ENCODE measurements at places on chromosomes 12 and 14. TPM values are rescaled to one million over a fixed set of nuclear protein-coding genes. Genes with fewer than 3 reads are reported as not detected.
A peak's percentile ranks its signal among the peaks of the same experiment; 100 is the strongest.

Gene DUSP6
- 40.2 TPM for total RNA-seq

Gene NR2C1
- total RNA-seq: 71.6 TPM

DNA sequence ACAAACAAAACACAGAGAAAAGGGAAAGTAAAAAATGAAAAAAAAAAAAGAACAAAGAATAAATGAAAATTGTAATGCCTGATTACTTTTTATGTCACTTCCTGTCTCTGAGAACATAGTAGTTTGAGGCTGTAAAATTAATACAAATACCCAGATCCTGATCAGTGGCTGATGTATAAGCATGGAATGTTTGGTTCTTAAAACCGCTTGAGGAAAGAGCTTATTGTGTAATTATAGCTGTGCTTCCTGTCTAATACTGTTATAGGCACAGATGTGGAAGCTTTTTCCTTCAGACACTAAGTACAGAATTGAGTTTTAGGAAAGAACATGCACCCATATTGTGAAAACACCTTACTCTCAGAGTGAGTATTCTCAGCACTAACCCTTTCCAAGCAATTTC lies 86.9 kb downstream of the AVPR1A start:
- H3K4me3 ChIP-seq: no peak overlapping the region
- H3K27me3 ChIP-seq: no peaks in the 10 kb centered on the region
- H3K27ac ChIP-seq: no peak overlapping the region
- H3K36me3 ChIP-seq: no peaks in the 10 kb centered on the region
- H3K4me1 ChIP-seq: no peaks in the 10 kb centered on the region

GRCh38 chr14:75158843-75159614 lies 17.4 kb downstream of the TMED10 start:
- no peak overlapping the region for H3K4me3 ChIP-seq
- H3K36me3 ChIP-seq: no peaks in the 10 kb centered on the region
- H3K27me3 ChIP-seq: no peaks in the 10 kb centered on the region

GRCh38 chr12:54590978-54591591 lies 2.6 kb upstream of the PPP1R1A start:
- peaks cover 12% of the 10 kb centered on the region for H3K4me1 ChIP-seq
- H3K4me3 ChIP-seq: no peak overlapping the region
- no peaks in the 10 kb centered on the region for H3K36me3 ChIP-seq

DNA sequence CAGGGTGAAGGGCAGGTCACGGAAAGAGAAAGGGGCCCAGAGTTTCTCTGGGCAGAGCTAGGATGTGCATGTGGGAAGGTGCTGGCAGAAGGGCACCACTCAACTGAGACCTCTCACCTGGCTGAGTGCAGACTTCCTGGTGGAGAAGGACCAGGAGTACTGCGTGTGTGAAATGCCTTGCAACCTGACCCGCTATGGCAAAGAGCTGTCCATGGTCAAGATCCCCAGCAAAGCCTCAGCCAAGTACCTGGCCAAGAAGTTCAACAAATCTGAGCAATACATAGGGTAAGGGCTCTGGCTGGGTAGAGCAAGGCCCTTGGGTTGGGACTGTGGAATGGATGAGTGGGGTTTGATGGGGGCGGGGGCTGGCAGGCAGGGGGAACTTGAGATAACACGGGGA lies 5.4 kb upstream of the SMARCD1 start:
- no peaks in the 10 kb centered on the region for H3K27me3 ChIP-seq
- no peak overlapping the region for H3K4me3 ChIP-seq
- no peak for DNase-seq
- H3K27ac ChIP-seq: no peak overlapping the region
- no peaks in the 10 kb centered on the region for H3K4me1 ChIP-seq
- no peaks in the 10 kb centered on the region for H3K36me3 ChIP-seq

GRCh38 chr14:104972301-104973134 lies 5.7 kb downstream of the AHNAK2 start:
- DNase-seq: peak; percentile 83
- peaks cover 95% of the 10 kb centered on the region for H3K4me1 ChIP-seq
- peak overlapping the region; percentile 78 for H3K27ac ChIP-seq
- H3K27me3 ChIP-seq: no peaks in the 10 kb centered on the region

DNA sequence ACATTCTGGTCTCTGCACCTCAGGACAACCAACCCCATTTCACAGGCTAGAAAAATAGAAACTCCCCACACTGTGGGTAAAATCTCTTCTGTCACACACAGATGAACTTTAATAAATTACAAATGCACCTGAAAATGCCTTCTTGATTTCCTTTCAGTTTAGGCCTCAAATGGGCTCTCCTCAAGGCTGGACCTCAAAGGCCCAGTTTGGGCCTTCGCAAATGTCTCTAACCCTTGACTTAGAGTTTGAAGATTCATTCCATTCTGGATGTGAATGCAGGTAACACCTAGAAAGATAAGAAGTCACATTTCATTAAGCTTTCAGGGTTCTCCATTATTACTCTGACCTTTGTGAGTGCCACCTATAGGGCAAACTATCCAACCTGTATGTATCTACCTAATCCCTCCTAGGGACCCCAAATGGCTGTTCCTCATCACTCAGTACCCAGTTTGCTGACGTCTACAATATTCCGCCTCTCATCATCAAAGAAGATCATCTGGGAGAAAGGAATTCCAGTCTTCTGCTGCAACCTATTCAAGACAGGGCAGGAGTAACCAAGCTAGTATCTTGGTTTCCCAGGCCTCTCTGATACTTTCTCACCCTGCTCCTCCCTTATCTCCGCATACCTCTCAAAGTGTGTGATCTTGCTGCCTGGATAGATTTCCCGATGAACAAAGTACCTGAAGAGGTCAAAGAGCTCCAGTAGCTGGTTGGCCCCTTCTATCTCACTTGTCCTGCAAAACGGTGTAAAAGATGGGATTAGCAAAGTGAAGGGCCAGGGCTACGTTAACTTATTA lies 776 bp upstream of the CHMP4A start:
- no peak for DNase-seq
- peak overlapping the region; percentile 56 for H3K4me3 ChIP-seq
- H3K4me1 ChIP-seq: no peaks in the 10 kb centered on the region
- peak overlapping the region; percentile 97 for H3K27ac ChIP-seq

GRCh38 chr12:48197549-48197970 lies 5.5 kb downstream of the OR10AD1 start:
- peaks cover 26% of the 10 kb centered on the region for H3K4me1 ChIP-seq
- no peaks in the 10 kb centered on the region for H3K36me3 ChIP-seq
- no peaks in the 10 kb centered on the region for H3K27me3 ChIP-seq
- peak; percentile 21 for DNase-seq
- H3K27ac ChIP-seq: peak overlapping the region; percentile 96

GRCh38 chr14:76260749-76261148 lies 109.0 kb downstream of the GPATCH2L start:
- H3K27me3 ChIP-seq: no peaks in the 10 kb centered on the region
- no peak overlapping the region for H3K27ac ChIP-seq
- no peaks in the 10 kb centered on the region for H3K4me1 ChIP-seq
- no peak overlapping the region for H3K4me3 ChIP-seq

DNA sequence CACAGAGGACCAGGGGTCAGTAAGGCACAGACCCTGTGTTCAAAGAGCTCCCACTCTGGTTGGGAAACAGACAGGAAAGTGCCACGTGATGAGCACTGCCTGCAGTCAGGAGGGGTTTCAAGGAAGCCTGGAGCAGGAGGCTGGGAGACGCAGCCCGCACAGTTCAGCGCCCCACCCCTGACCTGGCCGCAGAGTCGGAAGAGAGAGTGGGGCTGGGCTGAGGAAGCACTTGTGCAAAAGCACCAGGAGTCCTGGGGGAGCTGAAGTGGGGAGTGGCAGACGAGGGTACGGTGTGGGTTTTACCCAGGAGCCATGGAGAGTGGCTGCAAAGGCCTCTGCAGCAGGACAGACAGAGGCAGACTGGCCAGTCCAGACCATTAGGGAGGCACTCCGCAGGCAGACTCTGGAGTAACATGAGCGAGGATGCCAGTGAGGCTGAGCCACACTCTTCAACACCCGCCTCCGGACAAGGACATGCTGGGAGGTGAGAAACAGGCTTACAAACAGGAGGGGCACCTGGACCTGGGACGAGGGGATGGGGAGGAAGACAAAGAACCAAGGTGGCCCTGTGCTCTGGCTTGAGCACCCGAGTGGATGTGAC lies 85.7 kb upstream of the GPR68 start:
- no peaks in the 10 kb centered on the region for H3K27me3 ChIP-seq
- H3K4me3 ChIP-seq: no peak overlapping the region
- H3K4me1 ChIP-seq: peaks cover 17% of the 10 kb centered on the region
- H3K36me3 ChIP-seq: no peaks in the 10 kb centered on the region

DNA sequence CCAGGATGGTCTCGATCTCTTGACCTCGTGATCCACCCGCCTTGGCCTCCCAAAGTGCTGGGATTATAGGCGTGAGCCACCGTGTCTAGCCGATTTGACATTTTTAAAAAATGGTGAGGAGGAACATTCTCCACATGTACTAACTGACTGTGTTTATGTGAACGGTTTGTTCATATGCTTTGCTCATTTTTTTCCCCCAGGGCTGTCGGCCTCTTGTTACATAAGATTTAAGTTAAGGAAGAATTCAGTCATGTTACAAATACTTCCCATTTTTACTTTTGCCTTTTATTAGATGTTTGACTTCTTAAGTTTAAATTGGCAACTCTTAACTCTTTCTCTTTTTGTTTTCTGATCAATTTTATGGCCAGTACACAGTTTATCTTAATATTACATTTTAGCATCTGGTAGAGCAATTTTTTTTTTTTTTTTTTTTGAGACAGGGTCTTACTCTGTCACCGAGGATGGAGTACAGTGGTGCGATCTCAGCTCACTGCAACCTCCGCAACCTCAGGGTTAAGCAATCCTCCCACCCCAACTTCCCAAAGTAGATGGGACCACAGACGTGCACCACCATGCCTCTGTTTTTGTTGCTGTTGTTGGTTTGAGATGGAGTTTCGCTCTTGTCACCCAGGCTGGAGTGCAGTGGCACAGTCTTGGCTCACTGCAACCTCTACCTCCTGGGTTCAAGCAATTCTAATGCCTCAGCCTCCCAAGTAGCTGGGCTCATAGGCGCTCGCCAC lies 9.6 kb downstream of the GNS start:
- no peaks in the 10 kb centered on the region for H3K27me3 ChIP-seq
- no peak overlapping the region for H3K27ac ChIP-seq
- H3K4me3 ChIP-seq: no peak overlapping the region
- H3K4me1 ChIP-seq: peaks cover 4% of the 10 kb centered on the region
- peaks cover 8% of the 10 kb centered on the region for H3K36me3 ChIP-seq

DNA sequence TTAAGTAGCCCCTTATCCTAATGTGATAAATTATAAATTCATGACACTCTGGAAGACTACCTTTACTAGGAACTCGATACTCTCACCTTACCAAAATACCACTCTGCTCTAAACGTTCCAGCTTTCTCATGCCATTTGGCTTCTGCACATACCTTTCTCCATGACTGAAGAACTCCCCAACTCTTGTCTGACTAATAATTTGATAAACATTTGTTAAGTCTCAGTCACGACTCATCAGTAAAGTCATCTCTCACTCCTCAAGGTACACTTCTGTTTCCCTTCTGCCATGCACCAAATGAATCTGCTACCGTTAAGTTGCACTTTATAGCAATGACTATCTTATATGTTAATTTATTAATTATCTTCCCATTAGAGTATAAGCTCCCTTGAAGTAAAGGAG lies 498.3 kb upstream of the NOVA1 start:
- H3K27me3 ChIP-seq: no peaks in the 10 kb centered on the region
- H3K4me1 ChIP-seq: no peaks in the 10 kb centered on the region
- no peak overlapping the region for H3K27ac ChIP-seq
- no peak for DNase-seq

GRCh38 chr12:42683933-42684801 lies 94.6 kb upstream of the PRICKLE1 start:
- H3K4me1 ChIP-seq: no peaks in the 10 kb centered on the region
- no peak overlapping the region for H3K27ac ChIP-seq
- H3K4me3 ChIP-seq: no peak overlapping the region
- H3K36me3 ChIP-seq: no peaks in the 10 kb centered on the region
- DNase-seq: no peak

DNA sequence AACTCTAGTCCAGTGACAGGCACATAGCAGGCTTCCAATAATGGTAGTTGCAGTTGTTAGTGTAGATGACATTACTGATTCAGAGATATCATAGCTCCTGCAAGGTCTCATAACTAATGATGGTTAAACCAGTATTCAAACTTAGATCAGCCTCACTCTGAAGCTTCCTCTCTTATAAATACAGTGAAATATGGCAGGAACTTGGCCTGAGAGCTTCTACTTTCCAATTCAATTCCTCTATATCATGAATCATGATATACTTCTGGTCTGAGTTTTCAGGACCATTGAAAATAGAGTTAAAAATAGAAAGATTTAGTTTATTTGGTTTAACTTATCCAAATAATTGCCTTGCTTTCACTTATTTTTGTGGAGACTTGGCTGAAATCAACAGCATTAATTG lies 167.5 kb upstream of the NOVA1 start:
- H3K4me3 ChIP-seq: no peak overlapping the region
- no peak overlapping the region for H3K27ac ChIP-seq
- no peaks in the 10 kb centered on the region for H3K27me3 ChIP-seq
- no peak for DNase-seq

DNA sequence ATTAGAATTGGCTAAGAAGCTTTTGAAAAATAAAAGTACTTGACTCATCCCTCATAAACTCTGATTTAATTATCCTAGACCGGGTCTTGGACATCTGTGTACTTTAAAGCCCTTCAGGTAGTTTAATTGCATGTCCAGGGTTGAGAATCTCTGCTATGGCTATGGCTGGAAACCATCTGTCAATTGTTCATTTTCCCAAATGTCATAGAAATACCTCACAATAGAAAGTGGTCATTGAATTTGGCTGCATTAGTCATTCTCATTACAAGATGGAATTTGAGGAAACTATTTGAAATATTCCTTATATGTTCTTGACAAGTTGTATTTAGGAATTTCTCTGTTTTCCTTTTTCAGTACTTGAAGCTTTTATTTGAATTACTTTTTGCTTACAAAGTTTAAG lies 111.3 kb downstream of the TSHR start:
- peak overlapping the region; percentile 84 for H3K27ac ChIP-seq
- DNase-seq: no peak
- peaks cover 14% of the 10 kb centered on the region for H3K36me3 ChIP-seq
- H3K4me3 ChIP-seq: no peak overlapping the region

GRCh38 chr14:69917287-69917686 lies 38.1 kb downstream of the SMOC1 start:
- no peaks in the 10 kb centered on the region for H3K36me3 ChIP-seq
- no peak overlapping the region for H3K4me3 ChIP-seq
- no peak for DNase-seq
- no peaks in the 10 kb centered on the region for H3K27me3 ChIP-seq

DNA sequence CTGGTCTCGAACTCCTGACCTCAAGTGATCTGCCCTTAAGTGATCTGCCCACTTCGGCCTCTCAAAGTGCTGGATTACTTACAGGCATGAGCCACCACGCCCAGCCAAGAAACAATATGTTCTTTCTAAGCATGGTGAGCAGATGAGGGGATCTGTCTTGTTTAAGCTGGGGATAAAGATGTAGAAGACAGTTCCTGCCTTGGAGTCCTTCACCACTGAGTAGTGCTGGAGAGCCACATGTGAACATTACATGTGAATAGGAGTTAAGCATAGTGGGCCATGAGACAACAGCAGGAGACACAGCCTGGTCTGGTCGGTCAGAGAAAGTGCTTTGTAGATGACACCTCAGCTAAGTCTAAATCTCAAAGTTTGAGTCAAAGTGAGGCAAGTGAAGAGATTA lies 26.0 kb downstream of the TMBIM6 start:
- no peak overlapping the region for H3K27ac ChIP-seq
- H3K27me3 ChIP-seq: no peaks in the 10 kb centered on the region
- H3K4me1 ChIP-seq: no peaks in the 10 kb centered on the region
- peaks cover 24% of the 10 kb centered on the region for H3K36me3 ChIP-seq
- DNase-seq: no peak
